Daoy (cell line): ENCODE measurements at places on chromosomes 2 and 18.
A peak's percentile ranks its signal among the peaks of the same experiment; 100 is the strongest.

DNA sequence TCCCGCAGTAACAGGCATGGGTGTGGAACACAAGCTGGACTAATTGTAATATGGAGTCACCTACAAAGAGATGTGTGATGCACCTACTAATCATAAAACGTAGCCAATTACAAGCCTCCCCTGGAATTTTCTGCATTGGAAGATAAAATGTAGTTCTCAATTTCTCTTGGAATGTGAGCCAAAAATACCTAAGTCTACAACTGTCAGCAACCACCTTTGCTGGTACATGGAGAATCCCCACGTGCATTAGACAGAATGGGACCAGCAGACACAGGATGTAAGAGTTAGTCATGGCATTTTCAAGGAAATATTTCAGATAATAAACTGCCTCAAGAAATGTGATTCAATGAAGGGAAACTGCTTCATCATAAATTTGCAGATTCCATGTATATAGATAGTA is 85.6 kb upstream of the DCC start:
- DNase-seq, result no peak

DNA sequence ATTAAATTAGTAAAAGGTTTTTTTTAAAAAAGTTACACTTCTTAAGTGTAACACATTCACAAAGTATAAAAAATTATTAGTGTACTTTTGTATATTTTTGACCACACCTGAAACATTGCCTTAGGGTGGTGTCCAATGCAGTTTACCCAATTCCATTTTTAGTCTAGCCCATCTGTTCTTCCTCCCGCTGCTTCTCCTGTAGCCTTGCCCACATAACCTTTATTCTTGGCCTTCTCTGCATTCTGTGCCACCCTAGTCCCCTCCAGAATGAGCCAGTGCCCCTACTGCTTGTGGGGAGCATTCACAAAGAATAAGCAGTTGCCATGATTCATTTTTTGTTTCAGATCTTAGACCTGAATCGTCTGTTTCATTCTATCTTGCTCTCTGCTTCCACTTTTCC is 78.4 kb upstream of the MYT1L start:
- DNase-seq, result no peak

DNA sequence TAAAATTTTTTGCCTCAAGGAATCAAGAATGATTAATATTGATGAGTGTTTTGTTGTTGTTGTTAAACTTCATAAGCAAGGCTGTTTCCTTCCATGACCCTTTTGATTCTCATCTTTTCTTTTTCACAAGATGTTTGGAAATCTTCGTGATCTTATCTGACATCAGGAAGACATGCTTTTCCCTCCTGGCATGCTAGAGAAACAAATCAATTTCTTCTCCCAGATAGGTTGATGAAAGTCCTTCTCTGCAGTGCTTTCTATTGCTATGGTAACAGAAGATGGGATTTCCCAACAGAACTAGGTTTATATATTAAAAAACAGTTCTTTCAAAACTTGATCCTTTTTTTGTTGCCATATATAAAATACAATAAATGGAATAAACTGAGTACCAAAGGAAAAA is 85.2 kb downstream of the EML6 start:
- DNase-seq, result no peak

- DNase-seq, result peak; percentile 37
Observed at GRCh38 chr2:233033672-233034071, 1.2 kb downstream of the NEU2 start.

DNA sequence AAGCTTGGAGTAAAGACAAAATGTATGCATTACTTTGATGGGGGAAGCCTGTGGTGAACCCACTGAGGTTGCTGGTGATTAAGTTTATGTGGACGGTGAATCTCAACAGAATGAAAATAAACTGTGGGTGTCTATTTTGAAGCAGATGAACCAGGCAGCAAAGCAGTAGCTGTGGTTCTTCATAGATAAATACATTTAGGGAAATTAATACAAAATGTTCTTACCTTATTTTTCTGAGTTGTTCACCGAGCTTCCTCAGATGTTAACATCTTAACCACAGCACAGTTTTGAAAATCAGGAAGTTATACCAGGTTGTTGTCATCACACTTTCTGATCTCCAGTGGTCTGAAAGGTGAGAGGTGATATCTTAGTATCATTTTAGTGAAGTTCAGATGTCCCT is 53.9 kb downstream of the NCK2 start:
- DNase-seq, result no peak
